Naive thymus-derived CD4-positive, alpha-beta T cell (primary cell): ENCODE measurements at places on chromosomes 3 and 15. TPM values are rescaled to one million over a fixed set of nuclear protein-coding genes. Genes with fewer than 3 reads are reported as not detected.

DNA sequence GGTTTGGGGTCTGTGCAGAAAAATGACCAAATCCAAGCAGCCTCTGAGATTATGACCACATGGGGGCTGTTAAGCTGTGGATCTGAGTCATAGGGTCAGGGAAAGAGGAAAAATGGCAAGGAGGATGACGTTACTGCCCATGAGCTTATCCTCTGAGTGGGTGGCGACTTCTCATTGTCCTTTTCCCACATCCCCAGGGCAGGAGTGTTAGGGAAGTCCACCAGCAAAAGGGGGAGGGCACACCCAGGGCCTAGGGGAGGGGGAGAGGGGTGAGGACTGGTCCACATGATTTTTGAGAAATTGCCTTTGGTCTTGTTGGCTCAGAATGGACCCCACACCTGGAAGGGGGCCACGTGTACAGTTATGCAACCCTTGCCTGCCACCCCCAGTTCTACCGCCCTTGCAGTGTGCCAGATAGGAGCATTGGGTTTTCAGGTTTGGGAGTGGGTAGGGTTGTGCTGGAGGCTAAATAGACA is 2.6 kb downstream of the CD276 start:
- DNase-seq: no peak

DNA sequence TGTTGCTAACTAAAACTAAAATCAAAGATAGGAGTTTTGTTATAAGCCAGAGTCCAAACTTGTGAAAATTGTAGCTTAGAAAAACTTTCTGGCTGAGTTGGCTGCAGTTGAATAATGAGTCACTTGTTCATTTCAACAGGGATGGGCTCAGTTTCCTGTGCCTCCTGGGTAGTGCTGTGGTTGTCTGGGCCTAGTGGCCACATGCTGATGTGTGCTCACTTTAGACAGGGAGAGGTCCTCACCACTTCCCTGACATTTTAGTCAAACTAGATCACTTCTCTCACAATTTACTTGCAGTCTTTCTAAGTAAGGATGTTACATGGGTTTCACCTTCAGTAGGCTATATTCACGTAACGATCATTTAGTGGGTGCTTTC is 6.3 kb upstream of the UBE2Q2 start:
- no peak for DNase-seq

GRCh38 chr3:115876876-115877614 is 253.7 kb downstream of the GAP43 start:
- DNase-seq: no peak

DNA sequence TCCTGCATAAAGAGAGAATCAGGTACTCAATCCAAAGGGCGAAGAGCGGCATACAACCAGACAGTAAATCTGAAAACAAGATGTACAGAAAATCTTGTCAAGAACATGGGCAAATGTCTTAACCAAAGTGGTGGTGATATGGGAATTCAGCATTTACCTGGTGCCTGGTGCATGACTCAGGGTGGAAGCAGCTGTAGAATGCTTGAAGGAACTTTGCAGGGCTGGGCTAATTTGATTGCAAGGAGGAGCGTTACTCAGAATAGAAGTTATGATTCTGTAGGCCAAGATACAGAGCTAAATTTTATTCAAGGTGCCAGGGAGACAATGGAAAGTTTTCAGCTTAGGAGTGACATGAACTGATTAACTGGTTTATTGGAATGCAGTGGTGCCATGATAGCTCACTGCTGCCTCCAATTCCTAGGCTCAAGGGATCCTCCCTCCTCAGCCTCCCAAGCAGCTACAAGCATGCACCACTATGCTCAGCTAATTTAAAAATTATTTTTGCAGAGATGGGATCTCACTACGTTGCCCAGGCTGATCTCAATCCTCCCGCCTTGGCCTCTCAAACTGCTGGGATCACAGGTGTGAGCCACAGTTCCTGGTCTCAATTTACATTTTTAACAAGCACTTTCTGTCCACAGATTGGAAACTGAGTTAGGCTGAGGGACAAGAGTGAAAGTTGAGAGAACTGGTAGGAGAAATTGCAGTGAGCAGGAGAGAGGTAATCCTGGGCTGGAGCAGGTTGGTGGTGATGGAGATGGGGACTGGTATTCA is 91.5 kb upstream of the TBC1D5 start:
- no peak for DNase-seq

DNA sequence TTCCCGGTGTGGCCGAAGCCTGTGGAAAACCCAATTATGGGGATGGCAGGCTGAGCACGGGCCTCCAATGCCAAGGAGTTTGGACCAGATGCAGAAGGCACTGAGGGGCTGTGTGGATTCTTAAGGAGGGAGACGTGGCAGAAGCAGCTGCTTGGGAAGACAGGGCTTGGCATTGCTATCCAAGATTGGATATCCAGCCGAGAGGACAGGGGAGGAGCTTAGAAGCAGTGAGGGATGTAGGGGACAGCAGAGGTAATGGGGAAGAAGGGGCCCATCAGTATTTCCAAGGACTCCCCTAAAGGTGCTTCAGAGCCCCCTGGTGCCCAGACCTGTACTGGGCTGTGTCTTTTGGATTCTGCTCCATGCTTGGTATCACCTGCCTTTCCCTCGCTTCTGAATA is 112.8 kb upstream of the TLE3 start:
- DNase-seq: no peak

DNA sequence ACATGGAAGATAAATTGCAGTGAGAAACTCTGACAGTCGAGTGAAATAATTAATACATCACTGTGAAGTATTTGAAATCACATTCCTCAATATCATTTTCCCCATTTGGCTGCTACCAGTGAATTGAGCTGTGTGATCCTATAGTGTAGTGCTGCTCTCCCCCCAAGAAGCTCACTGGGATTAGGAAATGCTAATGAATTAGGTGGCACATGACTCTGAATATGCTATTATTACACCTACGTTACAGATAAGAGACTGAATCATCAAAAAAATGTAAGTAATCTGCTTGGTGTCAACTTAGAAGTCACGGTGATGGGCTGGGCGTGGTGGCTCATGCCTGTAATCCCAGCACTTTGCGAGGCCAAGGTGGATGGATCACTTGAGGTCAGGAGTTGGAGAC is 34.7 kb upstream of the SYNM start:
- no peak for DNase-seq

GRCh38 chr3:126142652-126143051 is 37.7 kb downstream of the ALDH1L1 start:
- no peak for DNase-seq

DNA sequence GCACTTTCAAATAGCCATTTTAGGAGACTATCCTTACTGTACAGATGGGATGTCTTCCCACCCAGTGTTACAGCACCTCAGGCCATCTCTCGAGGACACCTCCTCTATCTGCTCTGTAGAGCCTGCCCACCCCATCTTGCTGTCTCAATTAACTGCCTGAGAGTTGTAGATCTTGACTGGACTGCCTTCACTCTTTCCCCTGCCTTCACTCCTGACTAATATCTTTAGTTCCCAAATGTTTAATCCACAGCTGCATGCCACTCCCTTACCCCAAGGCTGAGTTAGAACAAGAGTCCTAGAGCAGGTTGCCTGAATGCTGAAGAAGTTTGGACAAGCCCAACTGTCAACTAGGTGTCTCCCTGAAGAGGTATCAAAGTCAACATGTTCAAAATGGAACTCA is 1.3 kb upstream of the PP2D1 start:
- no peak for DNase-seq

- no peak for DNase-seq
Observed at GRCh38 chr3:133439563-133439962, 39.7 kb downstream of the BFSP2 start.

GRCh38 chr3:186742618-186743380 is 25.6 kb downstream of the KNG1 start:
- no peak for DNase-seq

DNA sequence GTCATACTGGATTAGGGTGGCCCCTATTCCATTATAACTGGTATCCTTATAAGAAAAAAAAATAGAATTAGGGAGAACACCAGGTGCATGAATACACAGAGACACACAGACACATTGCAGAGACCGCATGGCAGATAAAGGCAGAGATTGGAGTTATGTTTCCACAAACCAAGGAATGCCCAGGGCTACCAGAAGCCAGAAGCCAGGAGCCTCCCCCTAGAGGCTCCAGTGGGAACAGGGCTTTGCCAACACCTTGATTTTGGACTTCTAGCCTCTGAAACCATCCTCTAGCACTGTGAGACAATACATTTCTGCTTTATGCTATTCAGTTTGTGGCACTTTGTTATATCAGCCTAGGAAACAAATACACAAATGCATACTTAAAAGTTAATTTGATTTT is 10.4 kb downstream of the GOLM2 start:
- DNase-seq: no peak

DNA sequence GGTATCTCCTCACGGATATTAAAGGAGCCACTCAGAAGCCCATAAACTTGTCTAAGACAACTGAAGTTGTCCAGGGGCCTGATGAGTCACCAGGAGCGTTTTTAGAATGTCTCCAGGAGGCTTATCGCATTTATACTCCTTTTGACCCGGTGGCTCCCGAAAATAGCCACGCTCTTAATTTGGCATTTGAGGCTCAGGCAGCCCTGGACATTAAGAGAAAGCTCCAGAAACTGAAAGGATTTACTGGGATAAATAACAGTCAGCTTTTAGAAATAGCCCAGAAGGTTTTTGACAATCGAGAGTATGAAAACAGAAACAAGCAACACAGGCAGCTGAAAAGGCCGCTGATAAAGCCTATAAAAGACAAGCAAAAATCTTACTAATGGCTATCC is 4.1 kb downstream of the DET1 start:
- DNase-seq: no peak

IREB2 gene
- 17.6 TPM for polyA plus RNA-seq

GOLGA8H gene
- not detected for polyA plus RNA-seq

POPDC2 gene
- 3.9 TPM for polyA plus RNA-seq

PIERCE2 gene
- not detected for polyA plus RNA-seq

SLC6A1 gene
- not detected for polyA plus RNA-seq

SUSD5 gene
- polyA plus RNA-seq: 0.25 TPM

SLC12A1 gene
- polyA plus RNA-seq: not detected

ROBO2 gene
- polyA plus RNA-seq: not detected
